ENCODE measurements at places on chromosomes 7 and 10.

DNA sequence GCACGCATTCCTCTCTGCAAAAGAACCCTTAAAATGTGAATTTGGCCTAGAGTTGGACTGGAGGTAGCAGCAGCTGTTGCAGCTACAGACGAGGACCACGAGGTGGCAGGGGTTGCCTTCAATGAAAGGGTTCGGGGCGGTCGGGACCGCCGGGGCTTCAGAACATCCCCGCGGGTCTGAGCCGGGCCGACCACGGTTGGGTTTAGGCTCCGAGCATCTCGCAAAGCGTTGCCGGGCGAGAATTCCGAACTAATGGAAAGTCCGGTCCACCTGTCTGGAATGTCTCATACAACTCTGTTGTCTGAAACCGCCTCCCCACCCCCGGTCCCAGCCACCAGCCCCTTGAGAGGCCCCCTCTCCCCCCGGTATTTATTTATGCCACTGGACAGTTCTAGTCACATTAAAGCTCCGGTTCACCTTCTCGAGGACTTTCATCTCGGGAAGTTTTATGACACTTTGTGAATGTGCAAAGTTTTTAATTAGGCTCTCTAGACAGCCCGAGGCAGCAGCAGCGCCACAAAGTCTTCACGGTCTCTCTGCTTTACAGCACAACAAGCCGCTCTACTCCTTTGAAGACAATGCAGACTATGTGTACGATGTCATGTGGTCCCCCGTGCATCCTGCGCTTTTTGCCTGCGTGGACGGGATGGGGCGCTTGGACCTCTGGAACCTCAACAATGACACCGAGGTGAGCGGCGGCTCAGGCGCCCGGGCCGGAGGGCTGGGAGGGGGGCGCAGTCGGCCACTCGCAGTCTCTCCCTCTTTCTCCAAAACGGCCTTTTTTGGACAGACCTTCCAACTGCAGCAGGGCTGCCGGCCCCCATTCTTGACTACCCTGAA is 246.2 kb downstream of the SLC25A13 start:
- DNase-seq = peak; percentile 60

GRCh38 chr10:5658871-5659618 is 7.3 kb downstream of the ASB13 start:
- no peak for DNase-seq

DNA sequence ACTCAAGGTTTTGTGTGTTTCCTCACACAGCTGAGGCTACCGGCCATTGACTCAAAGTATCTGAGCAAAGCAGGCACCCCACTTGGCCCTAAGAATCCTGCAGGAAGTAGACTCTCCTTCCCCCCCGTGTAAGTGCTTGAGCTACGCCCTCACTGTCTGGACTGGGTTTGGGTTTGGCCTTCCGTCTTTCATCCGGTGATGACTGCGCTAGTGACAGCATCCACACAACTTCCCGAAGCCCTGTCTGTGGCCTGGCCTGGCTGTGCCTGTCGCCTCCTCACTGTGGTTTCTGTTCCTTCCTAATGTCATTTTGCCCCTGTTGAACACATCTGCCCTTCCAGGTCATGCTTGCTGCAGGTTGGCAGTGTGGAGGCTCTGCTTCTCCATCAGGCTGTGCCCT is 14.5 kb downstream of the C7orf57 start:
- DNase-seq = no peak

DNA sequence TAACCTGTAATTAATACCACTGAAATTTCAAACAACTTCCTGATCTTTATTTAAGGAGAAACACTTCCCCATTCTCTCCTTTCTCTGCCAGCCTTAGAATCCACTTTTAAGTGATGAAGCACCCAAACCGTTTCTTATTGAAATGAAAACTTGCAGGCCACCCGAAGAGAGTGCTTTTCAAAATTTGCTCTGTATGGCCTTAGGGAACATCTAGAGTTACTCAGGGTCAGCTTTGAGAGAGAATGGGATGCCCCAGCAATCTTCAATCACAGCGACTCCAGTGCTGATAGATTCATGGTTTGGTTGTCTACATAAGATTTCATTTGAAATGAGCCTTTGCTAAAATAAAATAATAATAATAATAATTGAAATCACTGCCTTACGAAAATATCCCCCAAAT is 323.1 kb downstream of the PCLO start:
- DNase-seq = no peak

- DNase-seq = no peak
Measured at GRCh38 chr7:4100691-4101090, 581.4 kb upstream of the FOXK1 start.

DNA sequence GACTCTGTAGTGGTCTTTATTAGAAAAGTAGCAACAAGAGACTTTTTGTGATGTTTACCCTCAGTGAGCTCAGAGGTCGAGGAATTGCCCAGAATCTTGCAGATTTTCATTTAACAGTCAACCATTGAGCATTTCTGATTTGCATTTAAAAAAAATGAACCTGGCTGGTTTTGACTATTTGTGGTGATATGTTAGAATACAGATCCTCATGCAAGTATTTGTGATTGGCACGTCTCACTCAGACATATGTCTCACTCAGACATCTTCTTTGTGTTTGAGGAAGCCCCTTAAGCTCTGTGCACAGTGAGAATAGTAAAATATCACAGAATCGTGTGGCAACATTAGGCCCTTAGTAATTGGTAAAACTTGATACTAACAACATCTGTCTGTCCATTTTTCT is 113.2 kb downstream of the SND1 start:
- DNase-seq = no peak

DNA sequence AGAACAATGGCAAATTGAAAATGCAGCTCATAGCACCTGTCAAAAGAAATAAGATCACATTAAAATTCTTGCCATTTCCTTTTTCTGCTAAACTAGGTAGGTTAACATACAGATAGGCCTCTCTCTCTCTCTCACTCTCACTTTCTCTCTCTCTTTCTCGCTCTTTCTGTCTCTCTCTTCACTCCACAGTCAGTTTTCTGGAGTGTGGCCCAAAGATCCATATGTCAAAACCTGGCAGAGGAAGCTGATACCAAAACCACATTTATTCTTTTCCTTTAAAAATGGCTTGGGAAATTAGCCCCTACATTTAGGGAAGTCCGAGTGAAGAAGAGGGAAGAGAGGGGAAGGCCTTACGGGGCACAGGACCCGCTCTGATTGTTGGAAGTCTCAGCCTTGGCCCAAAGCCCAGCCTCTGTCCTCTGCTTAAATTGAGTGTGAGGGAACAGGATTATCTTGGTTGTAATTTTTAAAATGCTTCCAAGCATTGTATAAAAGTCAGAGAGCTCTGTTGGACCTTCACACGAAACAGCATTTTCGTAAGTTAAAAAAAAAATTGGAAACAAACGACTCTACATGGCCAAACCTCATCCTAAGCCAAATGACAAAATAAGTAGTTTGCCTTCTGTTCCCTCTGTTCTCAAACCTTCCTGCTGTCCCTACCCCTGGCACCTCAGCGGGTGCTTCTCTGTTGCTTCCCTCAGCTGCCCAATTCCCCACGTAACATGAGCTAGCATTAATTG is 83.2 kb downstream of the FRMD4A start:
- DNase-seq = no peak

DNA sequence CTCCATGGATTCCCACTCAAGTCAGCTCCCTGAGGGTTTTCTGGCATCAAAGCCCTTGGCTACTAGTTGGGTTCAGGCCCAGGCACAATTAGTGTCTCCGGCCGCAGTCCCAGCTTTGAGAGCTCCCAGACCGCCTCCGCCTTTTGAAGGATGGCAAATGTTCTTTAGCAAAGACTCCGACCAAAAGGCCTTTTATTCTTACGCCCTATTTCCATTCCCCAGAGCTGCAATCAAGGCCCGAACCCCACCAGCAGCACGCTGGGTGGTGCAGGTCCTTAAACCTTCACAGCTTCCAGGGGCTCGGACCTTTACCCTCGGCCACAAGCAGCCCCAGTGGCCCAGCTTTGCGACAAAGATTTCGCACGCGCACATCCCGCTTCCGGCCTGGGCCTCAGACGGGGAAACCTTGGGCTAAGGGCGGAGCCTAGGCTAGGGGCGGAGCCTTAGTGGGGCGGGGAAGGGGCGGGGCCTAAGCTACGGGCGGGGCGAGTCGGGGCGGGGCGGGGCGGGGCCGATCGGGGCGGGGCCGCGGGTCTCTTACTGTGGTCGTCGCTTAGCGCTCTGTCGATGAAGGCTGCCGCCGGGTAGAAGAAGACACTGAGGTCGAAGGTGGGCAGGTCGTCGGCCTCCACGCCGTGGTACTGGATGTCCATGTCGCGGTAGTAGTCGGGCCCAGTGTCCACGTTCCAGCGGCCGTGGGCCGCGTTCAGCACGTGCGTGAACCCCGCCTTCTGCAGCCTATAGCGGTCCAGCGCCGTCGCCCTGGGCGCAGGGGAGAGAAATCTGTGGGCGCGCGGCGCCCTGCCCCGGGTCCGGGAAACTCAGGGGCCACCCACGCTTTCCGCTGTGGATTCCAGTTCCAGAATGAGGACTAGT is 68.0 kb upstream of the SAMD8 start:
- no peak for DNase-seq

DNA sequence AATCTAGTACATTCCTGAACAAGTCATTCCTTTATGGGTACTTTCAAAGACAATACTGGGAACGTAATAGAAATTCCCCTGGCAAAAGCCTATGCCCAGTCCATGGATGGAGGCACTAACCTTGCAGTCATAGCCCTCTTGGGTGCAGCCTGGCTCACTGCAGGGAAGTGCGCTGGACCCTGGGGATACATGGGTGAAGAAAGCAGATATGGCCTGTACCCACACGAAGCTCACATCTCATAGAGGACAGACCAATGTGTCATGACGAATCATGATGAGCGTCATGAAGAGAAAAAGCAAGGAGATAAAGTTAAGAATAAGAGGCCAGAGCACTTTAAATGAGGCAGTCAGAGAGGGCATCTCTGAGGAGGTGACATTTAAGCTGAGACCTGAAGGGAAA is 11.8 kb downstream of the PRLHR start:
- DNase-seq = no peak

DNA sequence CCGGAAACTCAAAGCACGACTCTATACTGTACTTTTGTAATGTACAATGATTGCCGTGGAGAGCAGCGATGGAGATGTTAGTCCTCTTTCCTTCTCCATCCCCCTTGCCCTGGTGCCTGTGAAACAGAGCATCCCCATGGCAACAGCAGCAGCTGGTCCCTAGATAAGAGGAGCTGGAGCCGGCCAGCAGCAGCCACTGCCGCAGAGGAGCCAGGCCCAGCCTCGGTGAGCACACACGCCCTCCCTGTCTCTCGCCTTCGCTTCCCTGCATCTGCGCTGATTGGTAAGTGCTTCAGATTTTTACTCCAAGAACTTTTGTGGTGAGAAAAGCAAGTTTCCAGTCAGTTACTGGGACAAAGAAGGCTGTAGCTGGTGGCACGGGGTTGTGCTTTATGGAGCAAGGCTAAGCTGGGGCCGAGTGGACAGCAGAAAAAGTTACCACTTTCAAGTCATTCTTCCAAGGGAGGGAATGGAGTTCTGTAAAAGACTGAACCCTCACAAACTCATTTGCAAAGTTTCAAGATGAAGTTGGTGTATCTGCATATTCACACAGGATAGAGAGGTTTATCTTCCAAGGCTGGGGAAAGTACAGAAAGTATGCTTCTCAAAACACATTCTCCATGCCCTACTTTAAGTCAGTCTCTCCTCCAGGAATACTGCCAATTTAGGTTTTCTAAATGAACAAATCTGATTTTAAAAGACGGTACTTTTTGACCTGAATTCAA is at the start of gene PPP1R17:
Gene PPP1R17 (plus strand): TSS at position 192 of the 725 bp plus-strand sequence. CDS start 5,227 bp downstream, outside the sequence.
- DNase-seq = no peak

- no peak for DNase-seq
Measured at GRCh38 chr7:55050281-55050680, 31.5 kb downstream of the EGFR start.

- DNase-seq = no peak
Measured at GRCh38 chr7:7327423-7327822, 145.1 kb downstream of the C1GALT1 start.

- DNase-seq = no peak
Measured at GRCh38 chr10:2679646-2680045, 387.7 kb upstream of the PFKP start.

DNA sequence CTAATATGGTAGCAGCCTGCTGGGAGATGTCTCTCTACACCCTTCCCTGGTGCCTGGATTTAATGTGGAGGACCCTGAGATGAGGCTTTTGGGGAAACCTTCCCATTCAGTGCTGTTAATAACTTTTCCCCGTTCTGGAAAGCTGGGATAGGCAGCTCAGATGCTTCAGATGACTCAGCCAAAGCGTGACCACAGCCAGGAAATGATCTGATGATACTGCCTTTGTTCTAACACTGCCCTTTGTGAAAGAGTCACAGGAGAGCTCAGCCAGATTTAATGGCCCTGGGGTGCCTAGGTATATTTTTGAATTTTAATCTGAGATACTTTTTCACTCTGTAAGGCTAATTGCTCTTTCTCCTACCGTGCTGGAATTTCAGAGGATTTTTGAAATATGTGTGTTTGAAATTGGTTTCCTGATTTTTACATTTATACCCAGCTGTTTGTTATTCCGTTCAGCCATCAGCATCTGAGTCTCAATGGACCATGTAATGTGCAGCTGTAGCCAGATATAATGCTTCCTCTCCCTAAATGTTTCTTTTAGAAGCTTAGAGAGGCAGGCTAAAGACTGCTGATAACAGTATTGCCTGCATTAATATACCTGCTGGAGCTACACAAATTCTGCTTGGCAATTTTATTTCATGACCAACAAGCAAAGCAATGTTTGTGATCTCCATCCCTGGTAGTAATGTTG is 17.8 kb downstream of the CELF2 start:
- no peak for DNase-seq

GRCh38 chr7:151984612-151985011 is 28.4 kb downstream of the GALNTL5 start:
- no peak for DNase-seq

DNA sequence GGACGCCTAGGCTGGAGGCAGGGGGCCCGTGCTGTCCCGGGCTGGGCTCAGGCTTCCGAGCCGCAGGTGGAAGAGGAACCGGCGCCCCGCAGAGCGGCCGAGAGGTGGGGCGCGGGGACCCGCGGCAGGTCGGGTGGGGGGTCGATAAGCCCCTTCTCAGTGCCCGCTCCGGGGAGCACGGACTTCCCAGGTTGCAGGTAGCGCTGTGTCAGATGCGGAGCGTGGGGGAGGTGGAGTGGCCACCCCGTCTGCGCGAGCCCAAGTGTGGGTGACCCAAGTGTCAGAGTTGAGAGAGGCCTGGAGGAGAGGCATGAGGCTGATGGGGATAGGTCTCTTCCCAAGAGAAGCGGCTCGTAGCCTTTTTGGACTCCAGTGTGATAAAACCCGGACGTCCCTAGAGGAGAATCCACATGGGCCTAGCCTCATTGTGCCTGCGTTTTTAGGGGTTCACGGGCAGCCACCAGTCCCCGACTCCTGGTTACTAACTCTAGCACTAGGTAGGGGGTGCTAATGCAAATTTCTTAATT is 580 bp downstream of the EEPD1 start:
- DNase-seq = no peak

- no peak for DNase-seq
Measured at GRCh38 chr7:47609803-47610452, 28.0 kb upstream of the TNS3 start.

DNA sequence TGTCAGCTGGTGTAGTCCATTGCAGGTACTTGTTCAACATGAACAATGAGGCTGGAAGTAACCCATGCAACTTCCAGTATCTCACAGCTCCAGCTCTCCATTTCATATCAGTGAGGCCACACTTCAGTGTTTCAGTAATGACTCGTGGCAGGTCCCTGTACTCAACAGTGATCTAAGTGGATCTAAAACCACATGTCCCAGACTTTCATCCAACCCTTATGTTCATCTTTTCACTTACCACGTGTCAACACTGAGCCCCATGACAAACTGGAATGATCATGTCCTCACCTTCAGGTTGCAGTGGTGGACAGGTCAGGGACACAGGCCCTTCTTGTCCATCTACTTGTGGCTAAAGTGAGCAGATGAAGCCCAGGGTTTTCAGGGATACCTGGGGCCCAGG is 155.0 kb upstream of the GRB10 start:
- DNase-seq = no peak

- DNase-seq = no peak
Measured at GRCh38 chr10:11447586-11447985, 163.9 kb downstream of the USP6NL start.

All from GM18507 (cell line).